Endodermal cell (in vitro differentiated cells): ENCODE measurements at places on chromosomes 12 and 14. TPM values are rescaled to one million over a fixed set of nuclear protein-coding genes. Genes with fewer than 3 reads are reported as not detected.
A peak's percentile ranks its signal among the peaks of the same experiment; 100 is the strongest.

- no peaks in the 10 kb centered on the region for H3K27me3 ChIP-seq
- peak; percentile 80 for DNase-seq
- no peaks in the 10 kb centered on the region for H3K36me3 ChIP-seq
- H3K27ac ChIP-seq, result no peak overlapping the region
- H3K4me3 ChIP-seq, result no peak overlapping the region
- no peaks in the 10 kb centered on the region for H3K4me1 ChIP-seq
These were observed 30.8 kb downstream of the GPR19 start for GRCh38 chr12:12665194-12665593.

- no peaks in the 10 kb centered on the region for H3K36me3 ChIP-seq
- no peak for DNase-seq
- H3K4me3 ChIP-seq, result no peak overlapping the region
- H3K27ac ChIP-seq, result no peak overlapping the region
- H3K4me1 ChIP-seq, result no peaks in the 10 kb centered on the region
These were observed 77.5 kb upstream of the KICS2 start for GRCh38 chr12:64299628-64300027.

NOS1 gene
- total RNA-seq, result 0.33 to 0.42 TPM (median 0.38 TPM) in 3 replicates

LGR5 gene
- 21.9 to 34.4 TPM (median 27.2 TPM) in 3 replicates for total RNA-seq
